NCI-H2081 treated with DMSO at 0.1 percent for 48 hours (cell line): ENCODE measurements at places on chromosomes 11 and 22.

DNA sequence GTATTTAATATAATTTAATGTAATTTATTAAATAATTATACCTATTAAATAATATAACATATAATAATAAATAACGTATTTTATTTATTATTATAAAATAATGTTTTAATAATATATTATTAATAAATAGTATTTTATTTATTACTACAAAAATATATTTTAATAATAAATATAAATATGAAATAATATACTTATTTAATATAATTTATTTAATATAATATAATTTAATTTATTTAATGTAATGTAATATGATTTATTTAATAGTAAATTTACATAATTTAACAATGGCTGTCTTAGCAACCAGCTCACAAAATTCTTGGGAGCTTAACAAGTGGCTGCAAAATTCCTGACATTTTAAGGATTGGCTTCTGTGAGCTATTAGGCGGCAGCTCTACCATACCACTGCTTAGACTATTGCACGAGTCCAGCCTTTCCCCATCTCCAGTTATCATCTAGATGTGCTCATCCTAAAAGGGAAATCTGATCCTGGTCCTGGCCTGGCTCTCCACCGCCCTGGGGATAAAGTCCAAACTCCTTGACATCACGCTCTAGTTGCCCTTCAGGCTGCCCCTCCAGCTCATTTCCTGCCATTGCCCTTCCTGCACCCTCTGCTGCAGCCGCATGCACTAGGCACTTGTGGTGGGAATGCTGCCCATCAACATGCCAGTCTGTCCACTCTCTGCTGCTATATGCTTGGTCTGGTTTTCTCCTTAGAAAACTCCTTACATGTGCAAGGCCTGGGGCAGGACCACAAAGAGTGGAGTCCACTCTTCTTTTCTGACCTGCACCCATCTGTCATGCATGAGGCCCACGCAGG lies 9.8 kb downstream of the MMP20 start:
- DNase-seq = no peak

DNA sequence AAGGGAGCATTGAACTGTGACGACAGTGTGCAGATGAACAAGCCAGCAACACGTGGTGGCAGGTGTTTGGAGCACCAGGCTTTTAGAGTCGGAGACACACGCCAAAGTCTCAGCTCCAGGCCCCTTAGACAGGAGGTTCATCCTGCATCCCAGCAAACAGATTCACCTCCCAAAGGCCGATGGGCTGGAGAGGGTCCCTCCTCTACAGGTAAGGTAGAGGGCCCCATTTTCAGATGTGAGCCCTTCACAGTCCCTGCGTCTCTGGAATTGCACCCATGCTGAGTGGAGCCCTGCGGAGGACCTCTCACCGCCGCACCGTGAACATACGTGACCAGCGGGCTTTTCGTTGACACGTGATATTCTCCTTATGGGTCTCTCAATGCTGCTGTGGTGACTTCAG lies 109.0 kb upstream of the B3GAT1 start:
- no peak for DNase-seq

- no peak for DNase-seq
Observed at GRCh38 chr11:23313001-23313400, 452.7 kb upstream of the CCDC179 start.

GRCh38 chr22:37329238-37330140 lies 47.2 kb downstream of the CYTH4 start:
- DNase-seq = no peak

GRCh38 chr11:75523189-75523588 lies 2.6 kb downstream of the GDPD5 start:
- DNase-seq = no peak

- DNase-seq = no peak
Observed at GRCh38 chr11:36449561-36450096, 60.4 kb downstream of the TRAF6 start.

GRCh38 chr11:83663446-83663845 lies 377.3 kb upstream of the CCDC90B start:
- DNase-seq = no peak

DNA sequence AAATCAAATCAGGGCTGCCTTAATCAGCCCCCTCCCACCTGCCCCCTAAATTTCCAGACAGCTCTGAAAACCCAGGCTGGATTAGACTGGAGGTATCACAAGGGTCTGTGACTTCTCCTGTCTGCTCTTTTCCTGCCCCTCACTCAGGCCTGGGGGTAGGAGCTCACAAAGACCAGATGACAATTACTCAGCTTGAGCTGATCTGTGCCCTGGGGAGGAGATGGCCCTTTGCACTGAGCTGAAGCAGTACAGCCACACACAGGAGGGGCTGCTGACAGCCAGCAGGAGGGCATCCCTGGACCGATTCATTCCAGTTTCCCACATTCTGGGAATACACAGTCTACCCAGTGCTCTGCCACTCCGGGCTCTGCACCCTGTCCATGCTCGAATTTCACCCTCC lies 4.2 kb downstream of the ABCC8 start:
- no peak for DNase-seq

GRCh38 chr11:45857961-45858474 lies 10.7 kb downstream of the CRY2 start:
- DNase-seq = no peak

- no peak for DNase-seq
Observed at GRCh38 chr11:107590460-107591377, at the start of gene ELMOD1. Gene ELMOD1, plus strand, starts transcription at chr11:107591147. Its CDS starts 27,043 bp downstream, at chr11:107618190.

GRCh38 chr11:20731676-20732215 lies 62.4 kb downstream of the NELL1 start:
- DNase-seq = no peak

- no peak for DNase-seq
Observed at GRCh38 chr22:47943729-47944700, 1181.6 kb downstream of the TBC1D22A start.

GRCh38 chr11:9386901-9387300 lies 2.4 kb downstream of the IPO7 start:
- DNase-seq = no peak

- DNase-seq = no peak
Observed at GRCh38 chr11:66072081-66072480, 2.0 kb downstream of the PACS1 start.

GRCh38 chr11:6191742-6192141 lies 7.3 kb upstream of the OR52W1 start:
- DNase-seq = no peak

- no peak for DNase-seq
Observed at GRCh38 chr11:108319541-108320145, 96.8 kb downstream of the ATM start.

DNA sequence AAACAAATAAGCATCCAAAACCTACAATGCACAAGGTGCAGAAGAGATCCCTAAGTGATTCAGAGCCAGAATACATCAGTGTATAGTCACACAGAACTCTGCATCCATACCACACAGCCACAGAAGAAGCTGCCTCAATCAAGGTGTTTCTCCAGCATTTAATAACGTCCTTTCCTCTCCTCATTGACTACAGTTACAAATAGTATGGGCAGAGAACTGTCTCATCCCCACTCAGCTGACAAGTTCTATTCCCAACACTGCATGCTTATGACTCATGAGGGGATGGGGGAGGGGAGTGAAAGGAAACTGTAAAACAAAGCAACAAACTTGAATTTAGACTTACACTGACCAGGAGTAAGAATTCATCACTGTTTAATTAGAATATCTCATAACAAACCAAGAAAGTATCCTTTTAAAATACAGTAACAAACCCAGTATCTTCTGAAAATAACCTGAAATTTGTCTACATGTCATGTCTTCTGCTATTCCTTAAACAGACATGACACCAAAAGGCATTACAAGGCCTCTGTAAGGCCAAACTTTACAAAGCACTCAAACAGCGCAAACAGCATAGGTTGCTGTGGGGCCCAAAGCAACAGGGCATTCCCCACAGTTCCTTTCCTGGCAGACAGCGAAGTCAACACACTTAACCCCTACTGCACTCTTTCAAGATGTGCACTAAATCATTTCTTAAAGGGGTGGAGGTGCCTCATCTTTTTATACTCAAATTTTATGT lies 29.3 kb downstream of the CELF1 start:
- DNase-seq = no peak

DNA sequence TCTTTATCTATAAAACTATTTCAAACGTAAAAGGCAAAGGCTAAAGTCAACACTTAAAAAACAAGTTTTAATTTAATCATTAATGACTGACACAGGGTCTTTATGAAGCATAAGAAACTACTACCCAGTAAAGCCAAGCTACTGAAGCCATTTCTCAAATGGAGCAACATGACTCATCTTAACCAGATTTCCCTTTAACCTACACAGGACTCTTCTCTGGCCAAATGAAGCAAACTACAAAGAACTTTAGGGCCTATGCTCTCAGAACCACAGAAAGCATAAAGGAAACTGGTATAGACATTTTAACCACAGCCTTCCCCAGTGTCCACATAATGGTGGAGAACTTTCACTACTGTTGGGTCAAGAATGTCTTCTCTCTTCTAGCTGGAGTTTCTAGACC lies 34.7 kb downstream of the ALG9 start:
- DNase-seq = no peak

DNA sequence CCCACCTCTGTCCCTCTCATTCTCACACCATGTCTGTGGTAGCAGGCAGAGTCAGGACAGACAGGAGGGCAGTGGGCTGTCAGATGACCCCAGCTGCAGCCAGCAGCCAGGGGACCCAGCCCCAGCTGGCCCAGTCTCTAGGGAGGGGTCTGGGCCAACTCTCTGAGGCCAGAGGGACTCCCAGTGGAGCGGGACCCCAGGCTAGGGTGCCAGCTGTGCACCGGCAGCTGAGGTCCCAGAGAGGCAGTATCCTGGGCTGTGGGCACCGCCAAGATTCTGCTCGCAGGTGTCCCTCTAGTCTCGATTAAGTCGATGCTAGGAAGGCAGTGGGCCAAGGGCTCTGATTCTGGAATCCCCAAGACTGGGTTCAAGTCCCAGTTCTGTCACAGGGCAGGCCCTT lies 16.7 kb upstream of the FADD start:
- DNase-seq = no peak

- no peak for DNase-seq
Observed at GRCh38 chr22:31347251-31348008, 1.3 kb upstream of the PATZ1 start.

- no peak for DNase-seq
Observed at GRCh38 chr22:36374603-36375024, 13.2 kb downstream of the MYH9 start.

DNA sequence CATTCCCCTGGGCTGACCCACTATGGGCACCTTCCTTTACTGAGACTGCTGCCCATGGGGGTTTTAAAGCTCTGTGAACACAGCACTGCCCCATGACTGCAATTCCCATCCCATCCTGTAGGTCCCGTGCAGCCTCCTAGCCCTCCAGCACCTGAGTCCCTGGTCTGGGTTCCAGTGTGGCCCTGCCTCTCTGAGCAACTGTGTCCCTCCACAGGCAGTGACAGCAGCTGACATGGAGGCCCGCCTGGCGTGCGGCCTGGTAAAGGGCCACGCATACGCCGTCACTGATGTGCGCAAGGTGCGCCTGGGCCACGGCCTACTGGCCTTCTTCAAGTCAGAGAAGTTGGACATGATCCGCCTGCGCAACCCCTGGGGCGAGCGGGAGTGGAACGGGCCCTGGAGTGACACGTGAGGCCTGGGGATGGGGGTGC lies 12.6 kb downstream of the OMP start:
- DNase-seq = no peak

- no peak for DNase-seq
Observed at GRCh38 chr22:42026705-42027104, 28.1 kb downstream of the WBP2NL start.

DNA sequence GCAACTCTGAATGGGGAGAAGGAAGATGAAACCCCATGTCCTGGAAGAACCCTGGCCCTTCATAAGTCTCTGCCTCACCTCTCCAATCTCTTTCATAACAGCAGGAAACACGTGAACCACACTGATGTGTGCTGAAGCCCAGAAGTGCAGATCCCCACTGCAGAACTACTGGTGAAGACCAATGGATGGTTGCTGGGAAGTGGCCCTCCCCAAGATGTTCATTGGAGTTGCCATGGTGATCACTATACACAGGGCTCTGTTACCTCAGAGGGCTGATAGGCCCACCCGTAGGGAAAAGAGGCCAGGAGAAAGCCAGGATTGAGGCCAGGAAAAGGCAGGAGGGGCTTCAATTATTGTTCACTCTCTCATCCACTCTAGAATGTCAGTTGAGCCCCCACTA lies 11.6 kb downstream of the TST start:
- DNase-seq = no peak
